Thoracic aorta (tissue), 2 donors: ENCODE measurements at places on chromosomes 2 and 18. TPM values are rescaled to one million over a fixed set of nuclear protein-coding genes. Genes with fewer than 3 reads are reported as not detected.

Gene OR6B2
- not detected for total RNA-seq

Gene DSG4
- total RNA-seq = not detected

DNA sequence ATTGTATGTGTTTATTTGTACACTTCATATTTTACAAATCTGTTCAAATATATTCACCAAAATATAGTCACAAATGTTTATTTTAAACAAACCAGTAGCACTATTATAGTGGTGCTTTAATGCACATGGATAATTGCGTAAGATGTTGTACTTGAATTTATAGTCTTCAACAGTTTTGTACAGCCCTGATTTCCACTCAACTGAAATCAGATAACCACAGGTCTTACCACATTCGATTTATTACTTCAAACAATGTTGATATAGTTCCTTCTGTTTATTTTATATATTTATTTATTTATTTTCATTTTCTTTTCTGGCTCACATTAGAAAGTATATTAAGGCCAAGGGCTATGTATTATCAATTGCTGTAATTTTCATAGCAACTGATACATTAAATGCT is 99.4 kb upstream of the ZNF804A start:
- no peak for DNase-seq

DNA sequence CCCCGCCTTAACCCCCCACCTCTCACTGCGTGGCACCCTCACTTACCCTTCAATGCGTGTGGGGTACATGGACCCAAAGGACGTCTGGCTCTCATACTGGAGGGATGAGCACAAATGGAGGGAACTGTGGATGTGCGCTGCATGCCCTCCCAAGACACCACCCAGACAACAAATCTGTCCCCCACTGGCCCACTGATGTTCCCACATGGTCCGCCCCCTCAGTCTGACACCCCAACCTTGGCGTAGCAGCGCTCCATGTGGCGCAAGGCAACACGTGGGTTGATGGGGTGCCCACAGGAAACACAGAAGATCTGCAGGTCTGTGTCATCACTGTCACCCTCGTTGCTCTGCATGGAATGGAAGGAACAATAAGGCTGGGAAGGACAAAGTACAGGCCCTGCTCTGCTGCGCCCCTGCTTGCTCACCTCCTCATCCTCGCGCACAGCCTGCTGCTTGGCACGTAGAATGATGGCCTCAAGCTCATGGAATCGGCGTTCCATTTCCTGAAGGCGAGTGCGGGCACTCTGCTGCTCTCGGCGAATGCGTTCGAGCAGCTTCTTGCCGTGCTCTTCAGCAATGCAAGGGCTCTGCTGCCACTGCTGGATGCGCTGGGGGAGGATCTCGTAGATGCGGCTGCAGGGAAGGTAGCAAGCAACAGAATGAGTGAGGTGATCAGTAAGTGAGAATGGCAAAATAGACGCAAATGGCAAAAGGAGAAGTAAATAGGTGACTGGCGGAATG is 2.3 kb upstream of the MBD1 start:
- DNase-seq = no peak

Gene DSG3
- not detected for total RNA-seq

- DNase-seq = no peak
Observed at GRCh38 chr2:96207073-96207773, 1.4 kb downstream of the STARD7 start.

Gene ROCK2
- total RNA-seq = 85.8 TPM

DNA sequence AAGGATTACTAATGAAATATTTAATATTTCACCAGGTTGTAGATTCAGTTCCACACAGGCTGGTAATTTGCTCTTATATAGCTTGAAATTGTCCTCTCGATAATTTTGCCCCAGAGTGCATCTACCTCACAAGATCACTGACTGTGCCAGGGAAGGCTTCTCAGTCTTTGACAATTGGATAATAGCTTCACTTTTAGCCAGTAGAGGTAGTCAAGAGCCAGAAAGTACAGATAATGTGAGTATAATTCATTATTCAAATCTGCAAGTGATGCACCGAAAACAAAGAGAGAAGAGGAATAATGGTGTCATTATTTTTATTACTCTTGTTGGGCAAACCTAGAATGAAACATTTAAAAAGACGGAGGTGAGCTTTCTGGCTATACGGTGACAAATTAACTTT is 292.8 kb downstream of the EN1 start:
- DNase-seq = no peak

DNA sequence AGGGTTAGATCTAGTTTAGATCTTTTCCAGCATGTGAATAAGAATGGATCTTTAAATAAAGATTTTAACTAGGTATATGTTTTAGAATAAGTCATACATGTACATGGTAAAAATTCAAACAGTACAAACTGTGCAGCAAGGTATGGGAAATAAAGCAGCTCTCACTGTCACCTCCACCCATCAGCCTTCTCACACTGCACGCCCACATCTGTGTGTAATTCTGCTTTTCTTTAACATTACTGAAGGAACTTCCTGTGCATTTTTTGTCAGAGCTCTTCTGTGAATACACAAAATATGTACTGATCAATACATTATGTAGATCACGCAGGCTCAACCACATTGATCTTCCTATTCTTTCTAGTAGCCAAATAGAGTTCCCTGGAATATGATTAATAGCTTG is 3.4 kb downstream of the CASP8 start:
- DNase-seq = no peak

GRCh38 chr18:10168477-10168876 is 254.7 kb downstream of the VAPA start:
- no peak for DNase-seq

Gene SLC9A2
- total RNA-seq = 0.71 TPM

Gene TUBA3E
- not detected for total RNA-seq

DNA sequence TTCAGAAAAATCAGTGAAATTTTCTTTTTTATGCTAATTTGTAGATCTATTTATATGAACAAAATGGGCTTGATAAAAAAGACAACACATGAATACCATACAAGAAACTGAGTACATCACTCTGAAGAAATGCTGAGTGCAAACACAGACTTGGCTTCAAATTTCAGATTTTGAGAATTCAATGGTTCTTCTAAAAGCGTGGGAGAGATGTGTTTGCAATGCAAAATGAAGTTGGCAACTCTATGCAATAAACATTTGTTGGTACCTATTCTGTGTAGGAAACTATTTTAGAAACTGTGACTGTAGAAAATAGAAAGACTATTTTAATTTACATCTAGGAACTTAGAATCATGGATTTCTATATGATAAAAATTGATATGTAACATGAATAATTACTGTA is 1834.1 kb upstream of the CELF4 start:
- DNase-seq = no peak

DNA sequence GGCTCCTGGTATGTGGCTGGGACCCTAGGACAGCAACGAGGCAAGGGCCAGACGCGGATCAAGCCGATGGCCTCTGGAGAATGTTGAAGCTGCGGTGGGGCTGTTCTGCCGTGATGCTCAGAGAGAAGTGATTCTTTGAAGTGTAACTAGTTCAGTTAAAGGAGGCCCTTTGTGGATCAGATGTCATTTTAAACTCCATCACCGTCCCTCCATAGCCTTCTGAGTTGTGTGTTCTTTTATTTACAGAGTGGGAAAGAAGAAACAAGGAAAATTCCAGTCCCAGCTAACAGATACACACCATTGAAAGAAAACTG is 403 bp downstream of the PNO1 start:
- no peak for DNase-seq

Gene REEP1
- 20.9 TPM for total RNA-seq

DNA sequence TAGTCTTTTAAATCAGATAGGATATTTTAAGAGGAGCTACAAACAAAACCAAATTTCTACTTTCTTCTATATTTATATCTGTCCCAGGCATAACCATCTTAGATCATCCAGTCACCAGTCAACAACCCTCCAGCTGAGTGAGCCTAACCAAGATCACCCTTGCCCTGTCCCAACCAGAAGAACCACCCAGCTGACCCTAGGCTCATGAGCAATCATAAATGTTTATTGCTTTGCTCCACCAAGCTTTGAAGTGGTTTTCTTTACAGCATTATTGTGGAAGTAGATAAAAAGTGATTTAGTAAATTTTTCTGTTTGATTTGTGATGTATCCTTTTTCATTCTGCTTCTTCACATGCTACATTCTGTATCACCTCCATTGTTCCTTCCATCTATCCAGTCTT is 167.2 kb upstream of the PIEZO2 start:
- DNase-seq = no peak

GRCh38 chr2:192394605-192395004 is 199.9 kb upstream of the TMEFF2 start:
- DNase-seq = no peak

Gene ERLEC1
- total RNA-seq = 50.3 TPM

- DNase-seq = no peak
Observed at GRCh38 chr2:128590309-128591021, 271.8 kb upstream of the HS6ST1 start.

Gene SCYGR2
- not detected for total RNA-seq

Gene NTSR2
- total RNA-seq = not detected

GRCh38 chr2:74653589-74653984 is 460 bp upstream of the SEMA4F start:
- DNase-seq = no peak

- no peak for DNase-seq
Observed at GRCh38 chr2:239803102-239803765, 221.9 kb downstream of the NDUFA10 start.

- no peak for DNase-seq
Observed at GRCh38 chr18:2976218-2977132, 36.5 kb downstream of the LPIN2 start.

Gene SRSF7
- total RNA-seq = 97.5 TPM

Gene UGT1A6
- not detected for total RNA-seq

Gene CUL3
- 47.4 TPM for total RNA-seq

Gene ASB18
- total RNA-seq = not detected

Gene DPYSL5
- total RNA-seq = not detected

- no peak for DNase-seq
Observed at GRCh38 chr2:3208591-3208990, 169.0 kb downstream of the EIPR1 start.

GRCh38 chr2:161426455-161426921 is 10.4 kb downstream of the TBR1 start:
- no peak for DNase-seq

Gene ESPNL
- 0.35 TPM for total RNA-seq

- no peak for DNase-seq
Observed at GRCh38 chr18:74898965-74899364, 301.3 kb downstream of the ZNF407 start.

Gene LIMS2
- 177 TPM for total RNA-seq

- no peak for DNase-seq
Observed at GRCh38 chr18:24055009-24055804, 40.7 kb downstream of the TTC39C start.

GRCh38 chr2:41847744-41848441 is 199.9 kb upstream of the PKDCC start:
- DNase-seq = no peak

Gene C2orf72
- 0.14 TPM for total RNA-seq

Gene EGR4
- not detected for total RNA-seq

GRCh38 chr2:232699110-232699509 is 2.0 kb downstream of the GIGYF2 start:
- no peak for DNase-seq

GRCh38 chr2:80591233-80591632 is 286.7 kb upstream of the LRRTM1 start:
- no peak for DNase-seq

Gene STAT4
- total RNA-seq = 6.6 TPM

Gene CD8B2
- total RNA-seq = not detected

DNA sequence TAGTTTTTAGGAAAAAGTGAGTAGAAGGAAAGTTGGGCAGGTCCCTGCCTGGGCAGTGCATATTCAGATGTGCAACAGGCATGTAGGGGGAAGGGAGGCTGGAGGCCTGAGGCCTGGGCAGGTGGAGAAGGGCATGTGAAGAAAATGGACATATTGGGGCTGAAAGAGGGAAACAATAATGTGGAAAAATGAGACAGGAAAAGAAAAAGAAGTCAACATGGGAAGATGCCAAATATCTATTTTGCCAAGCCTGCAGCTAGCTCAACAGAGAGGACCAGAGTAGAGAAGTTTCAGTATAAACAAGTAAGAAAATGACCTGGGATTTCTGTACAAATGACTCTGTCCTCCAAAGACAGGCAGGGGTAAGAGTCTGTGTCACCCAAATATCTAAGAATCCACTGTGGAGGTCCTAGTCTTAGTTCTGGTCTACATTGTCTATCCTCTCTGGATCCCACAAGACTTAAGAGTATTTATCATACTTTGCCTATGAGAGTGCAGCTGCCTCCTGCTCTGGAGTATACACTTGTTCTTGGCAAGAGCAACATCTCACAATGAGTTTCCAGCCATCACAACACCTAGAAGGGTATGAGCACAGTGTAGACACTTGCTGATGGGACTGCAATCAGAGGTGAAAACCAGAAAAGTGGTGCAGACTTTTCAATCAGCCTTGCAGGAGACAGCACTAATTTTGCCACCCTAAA is 80.2 kb downstream of the CLHC1 start:
- DNase-seq = no peak

- no peak for DNase-seq
Observed at GRCh38 chr2:102582845-102583244, 36.5 kb upstream of the SLC9A2 start.

Gene PASK
- total RNA-seq = 3.1 TPM

GRCh38 chr2:67312871-67313270 is 84.3 kb upstream of the ETAA1 start:
- no peak for DNase-seq
